Aorta (tissue), 5 donors: ENCODE measurements at places on chromosomes 5 and 9. TPM values are rescaled to one million over a fixed set of nuclear protein-coding genes. Genes with fewer than 3 reads are reported as not detected.

CARD9 gene
- total RNA-seq, result 5.3 TPM

GRCh38 chr5:4576161-4576748, 563.9 kb upstream of the ADAMTS16 start:
- H3K4me1 ChIP-seq, result no peaks in the 10 kb centered on the region
- H3K27ac ChIP-seq, result no peak overlapping the region
- no peak for DNase-seq
- no peak overlapping the region for H3K4me3 ChIP-seq
- no peaks in the 10 kb centered on the region for H3K27me3 ChIP-seq

GRCh38 chr9:99046542-99047071, 58.3 kb upstream of the TGFBR1 start:
- H3K4me3 ChIP-seq, result no peak overlapping the region
- no peaks in the 10 kb centered on the region for H3K27me3 ChIP-seq
- DNase-seq, result no peak
- no peaks in the 10 kb centered on the region for H3K4me1 ChIP-seq

SPATA31C1 gene
- total RNA-seq, result not detected

DNA sequence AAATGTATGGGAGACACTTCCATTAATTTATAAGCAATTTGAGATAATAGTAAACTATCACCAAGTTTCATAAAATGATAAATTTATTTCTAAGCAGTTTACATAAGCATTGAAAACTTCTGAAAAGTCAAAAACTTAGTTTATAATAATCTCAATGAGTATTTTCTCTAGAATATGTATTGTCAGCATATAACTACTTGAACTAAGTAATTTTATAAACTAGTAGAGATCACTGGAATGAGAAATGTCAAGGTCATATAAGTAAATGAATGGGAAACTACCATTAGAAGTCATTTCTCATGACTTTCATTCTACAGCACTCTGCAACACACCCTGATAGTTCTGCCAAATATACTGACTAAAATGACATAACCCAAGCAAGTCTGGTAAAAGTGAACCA, 3.4 kb downstream of the TBCA start:
- H3K36me3 ChIP-seq, result no peaks in the 10 kb centered on the region
- H3K27ac ChIP-seq, result no peak overlapping the region
- H3K27me3 ChIP-seq, result no peaks in the 10 kb centered on the region
- DNase-seq, result no peak

DNA sequence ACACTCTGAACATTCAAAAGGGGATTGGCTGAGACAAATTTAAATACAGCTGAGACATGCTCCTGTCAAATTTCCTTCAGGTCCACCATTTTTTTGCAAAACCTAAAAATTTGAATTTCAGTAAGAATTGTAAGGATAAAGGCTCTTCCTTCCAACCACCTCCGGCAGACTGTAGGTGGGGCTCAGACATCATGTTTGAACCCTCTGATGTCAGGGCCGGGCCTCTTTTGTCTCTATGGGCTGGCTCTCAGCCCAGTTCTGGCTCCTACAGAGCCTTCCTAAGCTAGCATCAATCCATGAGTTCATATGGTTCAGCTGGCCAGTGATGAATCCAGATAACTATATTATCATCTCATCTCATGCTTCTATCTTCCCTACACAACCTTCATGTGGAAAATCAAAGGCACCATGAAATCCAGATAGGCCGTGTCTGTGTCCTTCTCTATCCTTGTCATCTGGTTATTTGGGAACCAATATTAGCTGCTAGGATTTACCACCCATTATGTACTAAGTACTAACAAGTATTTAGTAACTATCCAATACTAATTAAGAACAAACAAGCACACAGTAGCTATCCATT, 44.2 kb downstream of the NIPSNAP3B start:
- no peak overlapping the region for H3K27ac ChIP-seq
- no peak overlapping the region for H3K4me3 ChIP-seq
- H3K27me3 ChIP-seq, result no peaks in the 10 kb centered on the region
- no peak for DNase-seq
- no peaks in the 10 kb centered on the region for H3K4me1 ChIP-seq
- peaks cover 8% of the 10 kb centered on the region for H3K36me3 ChIP-seq

DNA sequence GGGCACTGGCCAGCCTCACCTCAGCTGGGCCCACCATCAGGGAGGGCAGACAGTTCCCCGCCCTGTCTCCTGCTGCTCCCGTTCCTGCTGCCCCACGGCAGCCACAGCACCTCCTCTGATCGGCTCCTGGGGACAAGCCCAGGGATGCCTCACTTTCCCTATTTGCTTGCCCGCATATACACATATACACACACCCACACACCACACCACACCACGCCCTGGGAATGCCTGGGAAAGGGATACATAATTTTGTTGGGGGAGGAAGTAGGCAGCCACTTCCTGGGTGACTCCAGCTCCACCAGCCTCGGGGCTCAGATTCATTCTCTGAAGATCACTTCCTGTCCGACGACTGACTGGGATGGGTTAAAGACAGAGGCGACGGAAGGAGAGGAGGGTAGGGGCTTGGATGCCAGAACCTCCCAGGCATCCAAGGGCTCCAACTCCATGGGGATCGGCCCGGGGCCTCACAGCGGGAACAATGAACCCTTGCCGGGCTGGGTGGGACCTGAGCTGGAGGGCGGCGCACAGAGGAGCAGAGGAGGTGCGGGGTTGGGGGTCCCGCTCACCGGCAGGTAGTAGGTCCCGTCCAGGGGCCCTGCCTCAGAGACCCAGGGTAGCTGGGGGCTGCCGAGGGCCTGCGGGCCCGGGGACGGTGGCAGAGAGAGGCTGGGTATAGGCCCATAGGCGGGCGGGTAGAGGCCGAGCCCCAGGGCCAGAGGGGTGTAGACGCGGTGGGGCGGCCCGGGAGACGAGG, 2.0 kb upstream of the MZB1 start:
- no peak overlapping the region for H3K27ac ChIP-seq
- H3K4me3 ChIP-seq, result no peak overlapping the region
- no peak for DNase-seq
- H3K27me3 ChIP-seq, result no peaks in the 10 kb centered on the region
